ENCODE measurements at places on chromosomes 4 and X.

DNA sequence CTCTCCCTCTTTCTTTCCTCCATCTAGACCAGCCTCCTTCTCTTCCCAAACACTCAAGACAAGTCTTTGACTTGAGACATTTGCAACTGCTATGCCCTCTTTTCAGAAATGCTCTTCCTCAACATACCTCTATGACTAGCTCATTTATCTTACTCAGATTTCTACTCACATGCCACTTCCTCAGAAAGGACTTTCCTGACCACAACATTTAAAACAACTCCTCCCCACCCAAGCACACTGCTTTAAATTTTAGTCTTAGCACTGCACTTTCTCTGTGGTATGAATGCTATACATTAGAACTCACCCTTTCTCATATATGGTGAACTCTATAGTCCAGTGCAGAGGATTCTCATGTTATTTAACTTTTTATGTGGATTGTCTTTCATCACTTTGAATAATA is 28.4 kb upstream of the SULT1E1 start:
- no peak for DNase-seq

GRCh38 chrX:130848763-130849162 is 54.2 kb downstream of the ENOX2 start:
- no peak for DNase-seq

DNA sequence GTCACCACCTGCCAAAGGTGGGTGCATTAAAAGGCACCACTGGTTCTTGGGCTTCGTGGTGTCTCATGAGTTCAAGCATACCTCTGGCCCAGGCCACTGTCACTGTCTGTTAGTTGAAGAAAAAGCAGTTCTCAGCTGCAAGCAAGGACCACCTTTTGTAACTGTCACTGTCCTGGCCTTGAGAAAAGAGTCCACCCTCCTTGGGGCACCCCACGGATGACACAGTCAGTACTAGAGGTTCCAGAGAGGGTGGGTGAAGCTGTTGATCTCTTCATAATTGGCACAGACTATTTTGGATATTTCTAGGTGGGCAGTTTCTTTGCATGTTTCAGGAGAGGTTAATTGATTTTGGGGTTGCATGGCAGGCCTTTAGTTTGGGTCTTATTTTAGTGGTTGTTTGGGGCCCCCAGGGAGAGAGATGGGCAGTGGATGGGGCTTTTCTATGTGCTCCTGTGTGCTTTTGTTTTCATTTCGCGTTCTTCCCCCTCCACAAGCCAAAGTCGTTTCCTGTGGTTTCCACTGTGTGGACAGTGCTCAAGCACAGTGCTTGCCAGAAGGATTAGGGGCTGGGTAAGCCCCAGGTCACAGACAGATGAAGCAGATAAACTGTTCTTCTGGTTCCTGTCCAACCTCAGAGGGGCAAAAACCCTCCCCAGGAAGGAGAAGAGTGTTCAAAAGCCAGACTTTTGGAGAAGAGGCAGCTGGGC is 156.2 kb upstream of the PPP1R2C start:
- no peak for DNase-seq

DNA sequence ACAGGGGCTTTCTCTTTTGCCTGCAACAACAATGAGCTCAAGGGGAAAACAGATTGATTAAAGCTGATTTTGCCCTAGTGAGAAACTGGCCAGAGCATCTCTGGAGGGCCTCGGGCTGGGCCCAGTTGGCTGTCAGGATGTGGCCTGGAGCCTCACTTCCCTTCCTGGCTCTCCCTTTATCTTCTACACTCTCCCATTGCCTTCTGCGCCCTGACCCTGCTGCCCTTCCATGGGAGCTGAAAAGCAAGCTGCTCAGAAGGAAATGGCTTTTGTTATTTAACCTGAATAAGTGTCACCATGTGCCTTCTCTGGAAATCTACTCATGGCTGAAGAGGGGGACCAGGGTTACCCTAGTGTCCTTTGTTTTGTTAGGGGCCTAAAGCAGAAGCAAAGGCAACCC is 43.8 kb downstream of the NHSL2 start:
- no peak for DNase-seq

DNA sequence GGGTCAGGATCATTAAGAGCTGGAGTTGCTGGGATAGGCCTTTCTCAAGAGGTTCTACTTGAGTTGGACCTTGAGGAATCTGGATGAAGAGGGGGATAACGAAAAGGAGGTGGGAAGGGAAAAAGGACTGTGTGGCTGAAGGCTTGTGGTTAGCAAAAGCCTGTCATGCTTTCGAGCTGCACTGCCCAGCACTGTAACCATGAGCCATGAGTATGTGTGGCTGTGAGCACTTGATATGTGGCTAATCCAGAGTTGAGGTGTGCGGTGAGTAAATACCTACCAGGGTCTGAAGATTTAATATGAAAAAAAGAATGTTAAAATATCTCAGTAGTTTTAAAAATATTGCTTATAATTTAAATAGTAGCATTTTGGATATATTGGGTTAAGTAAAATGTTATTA is 11.4 kb downstream of the TMEM165 start:
- DNase-seq, result no peak

GRCh38 chr4:143270256-143270838 is 66.3 kb upstream of the GAB1 start:
- no peak for DNase-seq

DNA sequence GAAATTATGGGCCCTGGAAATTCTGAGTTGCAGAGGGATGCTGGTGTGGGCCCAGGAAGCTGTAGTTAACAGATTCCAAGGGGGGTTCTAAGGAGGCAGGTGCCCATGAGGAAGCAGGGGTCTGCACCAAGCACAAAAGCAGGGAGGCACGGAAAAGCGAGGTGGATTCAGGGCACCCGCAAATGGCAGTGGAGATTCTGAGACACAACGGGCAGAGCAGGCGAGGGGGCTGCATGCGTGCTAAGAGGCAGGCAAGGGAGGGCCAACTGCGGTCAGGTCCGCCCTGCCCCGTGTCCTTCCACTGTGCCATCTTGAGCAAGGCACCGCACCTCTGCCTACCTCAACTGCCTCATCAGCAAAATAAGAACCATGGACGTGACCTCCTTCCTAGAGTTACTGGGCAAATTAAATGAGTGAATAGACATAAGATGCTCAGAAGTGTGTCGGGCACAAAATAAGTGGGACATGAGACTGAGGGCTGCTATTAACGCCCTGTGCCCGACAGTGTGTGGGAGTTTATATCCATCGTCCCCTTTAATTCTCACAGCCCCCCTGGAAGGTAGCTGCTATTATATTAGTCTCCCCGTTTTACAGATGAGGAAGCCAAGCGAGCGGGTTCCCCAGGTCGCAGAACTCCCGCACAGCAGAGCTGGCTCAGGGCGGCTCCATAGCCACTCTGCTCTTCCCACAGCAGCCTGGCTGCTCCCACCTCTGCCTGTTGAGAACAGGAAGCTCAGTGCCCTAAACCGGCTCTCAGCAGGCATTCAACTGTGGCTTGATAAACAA is 67.6 kb downstream of the PPP2R2C start:
- DNase-seq, result no peak

- DNase-seq, result no peak
These were observed 404.6 kb downstream of the PRDM5 start for GRCh38 chr4:120517966-120518365.

DNA sequence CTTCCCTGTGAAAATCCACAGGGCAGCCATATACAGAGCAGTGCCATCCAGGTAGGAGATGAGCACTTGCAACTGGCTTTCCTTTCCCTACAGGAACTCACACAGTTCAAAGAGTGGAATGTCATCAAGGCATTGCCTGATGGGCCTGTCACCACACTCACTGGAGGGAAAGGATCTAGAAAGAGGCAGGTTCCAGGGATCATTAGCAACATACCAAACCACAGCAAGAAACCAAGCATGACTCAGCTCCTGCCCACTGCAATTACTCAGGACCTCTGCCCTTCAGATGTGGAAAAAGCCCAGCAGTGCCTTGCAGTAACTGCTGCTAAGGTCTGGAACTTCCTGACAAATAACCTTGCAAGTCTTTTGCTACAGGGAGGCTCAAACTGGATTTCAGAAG is 101.2 kb downstream of the ZNF674 start:
- DNase-seq, result no peak

- no peak for DNase-seq
These were observed 229.0 kb downstream of the PPARGC1A start for GRCh38 chr4:23660865-23661264.

DNA sequence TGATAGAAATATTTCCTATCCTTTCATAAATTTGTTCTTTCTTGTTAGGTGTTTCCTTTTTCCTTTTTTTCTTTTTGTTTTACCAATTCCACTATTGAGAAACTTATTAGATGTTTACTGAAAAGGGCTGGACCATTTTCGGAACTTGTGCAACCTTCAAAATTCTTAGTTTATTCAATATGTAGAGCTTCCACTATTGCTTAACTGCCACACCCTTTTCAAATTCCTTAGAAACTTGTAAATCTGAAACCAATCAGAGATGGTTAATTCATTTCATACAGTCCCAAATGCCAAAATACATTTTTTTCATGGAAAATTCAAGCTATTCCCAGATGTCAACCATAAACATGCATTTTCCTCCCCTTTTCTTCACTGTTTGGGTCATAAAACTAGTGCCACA is 66.1 kb upstream of the SLC39A8 start:
- DNase-seq, result no peak

DNA sequence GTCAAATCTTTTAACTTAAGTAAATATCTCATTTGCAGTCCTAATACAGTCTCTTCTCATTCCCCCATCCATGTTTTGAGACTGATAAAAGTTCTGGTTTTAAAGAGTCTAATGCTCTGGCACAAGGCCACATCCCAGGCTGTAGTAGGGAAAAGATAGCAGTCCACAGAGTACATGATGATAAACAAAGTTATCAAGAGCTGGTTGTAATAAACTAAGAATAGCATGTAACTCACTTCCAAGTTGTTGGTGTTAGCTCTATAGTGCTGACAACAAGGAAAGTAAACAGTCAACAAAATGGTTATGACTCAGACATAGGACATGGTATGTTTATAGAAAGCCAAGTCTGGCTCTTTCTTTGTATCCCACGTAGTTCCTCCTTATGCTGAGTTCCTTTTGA is 21.8 kb upstream of the AREG start:
- DNase-seq, result no peak

DNA sequence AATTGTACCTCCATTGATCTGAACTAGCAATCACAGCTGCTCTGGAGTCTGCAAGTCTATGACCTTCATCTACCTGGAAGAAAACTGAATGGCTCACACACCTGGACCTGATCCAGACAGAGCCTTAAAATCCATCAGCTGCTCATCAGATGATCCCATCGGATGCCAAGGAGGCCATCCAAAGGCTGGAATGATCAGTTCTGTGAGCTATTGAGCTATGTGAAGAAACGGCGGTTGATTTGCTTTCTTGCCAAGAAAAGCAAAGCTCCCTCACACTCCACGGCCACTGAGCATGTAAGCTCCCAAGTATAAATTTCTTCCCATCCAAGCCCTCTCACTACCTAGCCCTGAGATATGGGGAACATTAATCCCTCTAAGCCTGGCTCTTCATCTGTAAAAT is 63.1 kb downstream of the RELL1 start:
- no peak for DNase-seq

All from esophagus squamous epithelium (tissue), 5 donors.